ENCODE measurements at places on chromosomes 2 and 18.

- no peak for DNase-seq
These were observed 49.3 kb downstream of the RNF144A start for GRCh38 chr2:6966446-6966940.

DNA sequence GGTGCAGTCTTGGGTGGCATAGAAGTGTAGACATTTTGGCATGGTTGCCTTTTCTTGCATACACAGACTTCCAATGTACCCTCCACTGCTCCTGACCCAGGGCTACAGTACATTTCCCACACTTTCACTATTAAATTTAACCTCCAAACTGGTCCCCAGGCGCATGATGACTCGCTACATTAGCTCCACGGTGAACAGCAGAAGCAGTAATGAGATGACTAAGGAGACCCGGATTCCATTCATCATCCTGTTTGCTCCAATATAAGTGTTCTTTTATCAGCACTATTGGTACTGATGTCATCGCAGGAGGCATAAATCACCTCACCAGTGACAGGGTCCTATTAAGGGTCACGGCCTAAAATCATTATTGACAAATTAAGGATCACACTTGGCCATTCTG lies 316.5 kb downstream of the EN1 start:
- DNase-seq = no peak

- DNase-seq = peak; percentile 91
These were observed 105.5 kb downstream of the COLEC12 start for GRCh38 chr18:394987-395362.

DNA sequence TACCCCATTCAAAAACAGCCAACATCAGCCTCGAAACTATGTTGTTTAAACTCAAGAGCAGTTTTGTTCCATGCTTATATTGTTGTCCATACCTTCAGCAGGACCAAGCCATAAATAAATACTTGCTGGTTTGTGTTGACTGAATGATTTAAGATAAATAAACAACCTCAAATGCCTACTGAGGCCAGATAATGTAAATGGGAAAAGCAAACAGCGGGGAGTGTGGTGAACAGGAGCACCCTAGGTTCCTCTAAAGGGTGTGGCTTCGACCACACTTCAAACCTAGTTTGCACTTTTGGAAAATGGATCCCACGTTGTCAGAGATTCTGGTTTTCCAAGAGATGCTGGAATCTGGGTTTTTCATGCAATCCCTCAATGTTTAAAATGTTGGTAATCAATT lies 1.7 kb upstream of the PMAIP1 start:
- DNase-seq = no peak

- DNase-seq = no peak
These were observed 2.0 kb downstream of the GMCL1 start for GRCh38 chr2:69831354-69831905.

DNA sequence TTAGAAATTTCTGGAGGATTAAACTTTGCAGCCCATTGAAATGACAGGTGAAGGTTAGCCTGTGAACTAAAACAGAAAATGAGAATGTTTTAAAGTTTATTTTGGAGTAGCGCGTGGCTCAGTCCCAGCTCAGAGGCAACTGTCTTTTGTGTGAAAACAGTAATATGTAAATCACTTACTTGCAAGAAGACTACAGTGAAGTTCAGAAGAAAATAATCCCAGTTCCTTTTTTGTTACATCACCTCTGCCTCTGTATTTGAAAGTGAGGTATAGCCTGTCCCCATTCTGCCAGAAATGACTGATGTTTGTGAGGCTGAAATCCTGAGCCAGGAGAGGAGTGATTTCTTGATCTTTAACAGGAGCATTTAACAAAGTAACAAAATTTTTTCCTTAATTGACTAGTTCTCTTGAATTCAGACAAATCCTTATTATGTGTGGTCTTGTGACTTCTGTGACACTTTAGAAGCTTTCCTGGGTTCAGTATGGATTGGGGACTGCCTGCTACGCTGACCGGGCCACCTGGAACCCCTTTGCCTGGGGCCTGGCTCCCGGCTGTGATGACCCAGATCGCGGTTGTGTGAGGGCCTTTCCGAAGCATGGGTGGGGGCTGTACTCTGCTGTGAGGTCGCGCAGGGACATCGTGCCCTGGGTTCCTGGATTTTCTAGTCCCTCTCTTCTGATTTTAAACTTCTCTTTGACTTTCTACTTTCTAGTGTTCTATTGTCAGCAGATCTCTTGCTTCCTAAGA lies 24.3 kb downstream of the TRAPPC12 start:
- no peak for DNase-seq
